D341Med (cell line): ENCODE measurements at places on chromosomes 12 and 14.

DNA sequence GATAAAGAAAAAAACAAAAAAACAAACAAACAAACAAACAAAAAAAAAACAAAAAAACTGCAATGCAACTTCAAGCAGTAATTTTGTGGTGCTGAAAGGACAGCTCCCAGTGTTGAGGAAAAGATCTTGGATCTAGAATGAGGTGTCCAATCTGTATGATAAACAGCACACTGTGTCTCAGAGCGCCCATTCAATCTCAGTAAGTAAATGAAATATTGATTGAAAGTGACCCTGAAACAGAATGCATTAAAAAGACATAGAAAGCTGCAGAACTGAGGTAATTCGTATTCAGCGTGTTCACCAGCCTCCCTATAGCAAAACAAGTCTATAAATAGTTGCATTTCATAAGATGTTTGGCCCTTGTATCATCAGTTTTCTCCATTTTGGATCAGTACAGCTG, 153.0 kb downstream of the NOVA1 start:
- no peak for DNase-seq

DNA sequence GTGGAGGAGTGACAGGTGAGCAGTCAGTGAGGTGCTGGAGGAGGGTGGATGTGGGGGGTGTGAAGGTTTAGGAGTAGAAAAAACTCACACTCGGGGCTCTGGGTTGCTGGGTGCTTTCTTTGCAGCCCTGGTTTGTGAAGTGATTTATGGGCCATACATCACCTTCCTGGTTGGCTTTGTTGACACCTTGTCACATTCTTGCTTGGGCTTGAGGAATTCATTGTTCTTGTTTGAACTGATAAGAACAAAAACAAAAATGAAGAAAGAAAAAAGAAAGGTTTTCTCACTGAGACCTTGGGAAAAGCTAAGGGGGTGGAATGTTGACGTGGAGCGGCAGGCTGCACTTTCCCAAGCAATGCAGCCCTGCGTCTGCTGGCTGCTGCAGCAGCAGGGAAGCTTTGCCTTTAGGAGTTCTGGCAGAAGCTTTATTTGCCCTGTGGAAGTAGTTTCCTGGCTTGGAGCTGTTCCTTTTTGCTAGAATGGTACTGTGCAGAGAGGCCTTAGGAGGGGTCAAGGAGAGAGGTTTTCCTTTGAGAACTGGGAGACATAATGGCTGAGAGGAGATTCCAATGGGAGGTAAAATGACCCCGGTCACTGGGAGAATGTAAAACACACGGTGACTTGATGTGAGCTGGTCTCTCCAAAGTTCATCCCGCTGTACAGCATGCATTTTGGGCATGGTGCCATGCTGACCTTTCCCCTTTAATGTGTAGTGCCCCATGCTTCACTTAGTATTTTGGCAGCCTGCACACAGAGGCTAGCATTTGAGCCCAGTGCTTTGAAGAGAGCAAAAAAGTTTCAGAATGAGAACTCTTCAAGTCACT, 52.8 kb downstream of the HMGA2 start:
- no peak for DNase-seq

DNA sequence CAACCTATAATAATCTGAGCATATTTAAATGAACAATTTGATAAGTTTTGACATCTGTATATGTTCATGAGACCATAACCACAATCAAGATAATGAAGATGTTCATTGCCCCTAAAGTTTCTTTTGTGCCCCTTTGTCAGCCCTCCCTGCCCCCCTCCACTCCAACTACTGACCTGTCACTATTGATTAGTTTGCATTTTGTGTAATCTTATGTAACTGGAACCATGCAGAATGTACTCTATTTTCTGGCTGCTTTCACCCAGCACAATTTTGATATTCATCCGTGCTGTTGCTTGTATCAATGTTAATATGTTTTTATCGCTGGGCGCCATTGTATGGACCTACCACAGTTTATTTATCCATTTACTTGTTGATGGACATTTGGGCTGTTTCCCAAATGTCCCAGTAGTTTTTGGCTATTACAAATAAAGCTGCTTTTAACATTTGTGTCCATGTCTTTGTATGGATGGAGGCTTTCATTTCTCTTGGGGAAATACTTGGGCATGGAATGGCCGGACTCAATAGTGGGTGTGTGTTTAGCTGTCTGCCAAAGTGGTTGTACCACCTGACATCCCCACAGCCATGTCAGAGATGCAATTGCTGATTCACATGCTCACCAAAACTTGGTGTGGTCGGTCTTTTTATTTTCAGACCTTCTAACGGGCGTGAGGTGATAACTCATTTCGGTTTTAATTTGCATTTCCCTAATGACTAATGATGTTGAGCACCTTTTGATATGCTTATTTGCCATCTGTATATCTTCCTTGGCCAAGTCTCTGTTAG, 38.9 kb downstream of the EML1 start:
- DNase-seq, result no peak

GRCh38 chr12:6235499-6235898, 35.3 kb downstream of the CD9 start:
- no peak for DNase-seq

DNA sequence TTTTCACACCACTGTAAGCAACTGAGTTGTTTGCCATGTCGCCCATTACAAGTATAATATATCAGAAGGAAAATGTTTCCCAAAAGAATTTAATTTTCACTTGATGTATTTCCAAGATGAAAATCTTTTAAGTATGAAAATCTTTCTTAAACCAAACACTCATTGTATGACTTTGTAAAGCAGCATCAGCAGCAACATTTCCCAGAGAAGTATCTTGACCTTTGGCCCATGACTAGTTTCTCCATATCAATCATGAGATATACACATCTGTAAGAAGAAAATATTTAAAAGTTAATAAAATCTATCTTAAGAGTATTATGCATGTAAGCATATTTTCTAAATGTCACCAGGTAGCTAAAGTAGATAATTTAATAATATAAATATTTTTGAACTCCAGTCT, 52.8 kb downstream of the ATP2B1 start:
- DNase-seq, result no peak

- DNase-seq, result no peak
These were observed 64.2 kb upstream of the FOXN3 start for GRCh38 chr14:89481196-89481595.

GRCh38 chr12:41905073-41905758, 239.5 kb downstream of the GXYLT1 start:
- no peak for DNase-seq

DNA sequence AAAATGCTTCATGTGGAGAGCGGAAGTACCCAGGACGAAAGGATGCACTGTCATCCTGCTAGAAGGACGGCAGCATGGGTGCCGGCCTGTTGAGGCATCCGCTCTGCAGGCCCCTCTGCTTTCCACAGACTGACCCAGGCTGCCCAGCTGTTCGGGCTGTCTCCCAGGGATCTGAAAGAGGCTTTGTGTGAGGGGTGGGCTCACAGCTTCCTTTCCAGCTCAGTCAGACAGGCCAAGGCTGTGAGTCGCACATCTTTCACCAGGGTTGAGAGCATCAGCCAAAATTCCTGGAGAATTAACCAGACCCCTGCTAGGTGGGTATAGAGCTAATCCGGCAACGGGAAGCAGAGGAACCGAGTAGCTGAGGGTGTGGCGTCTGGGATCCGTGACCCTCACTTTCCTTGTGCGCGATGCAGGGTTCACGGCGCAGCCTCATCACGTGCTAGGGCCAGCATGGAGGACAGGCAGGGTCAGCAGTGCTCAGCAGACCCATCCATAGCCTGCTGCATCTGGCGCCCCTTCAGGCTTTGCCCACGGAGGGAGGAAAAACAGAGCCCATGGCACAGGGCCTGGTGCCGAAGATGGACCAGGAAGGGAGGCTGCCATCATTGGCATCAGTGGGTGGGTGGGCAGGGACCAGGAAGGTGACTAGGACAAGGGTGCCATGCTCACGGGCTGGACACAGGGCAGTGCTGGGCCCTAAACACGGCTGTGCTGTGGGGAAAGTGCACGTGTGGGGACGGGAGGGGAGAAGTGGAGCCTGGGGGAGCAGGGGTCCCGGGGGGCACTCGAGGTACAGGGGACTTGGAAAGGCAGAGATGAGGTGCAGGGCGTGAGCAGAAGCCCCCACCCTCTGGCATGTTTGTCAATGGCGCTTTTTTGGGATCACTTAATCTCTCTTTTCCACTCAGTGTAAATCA, 9.2 kb upstream of the SIVA1 start:
- no peak for DNase-seq

DNA sequence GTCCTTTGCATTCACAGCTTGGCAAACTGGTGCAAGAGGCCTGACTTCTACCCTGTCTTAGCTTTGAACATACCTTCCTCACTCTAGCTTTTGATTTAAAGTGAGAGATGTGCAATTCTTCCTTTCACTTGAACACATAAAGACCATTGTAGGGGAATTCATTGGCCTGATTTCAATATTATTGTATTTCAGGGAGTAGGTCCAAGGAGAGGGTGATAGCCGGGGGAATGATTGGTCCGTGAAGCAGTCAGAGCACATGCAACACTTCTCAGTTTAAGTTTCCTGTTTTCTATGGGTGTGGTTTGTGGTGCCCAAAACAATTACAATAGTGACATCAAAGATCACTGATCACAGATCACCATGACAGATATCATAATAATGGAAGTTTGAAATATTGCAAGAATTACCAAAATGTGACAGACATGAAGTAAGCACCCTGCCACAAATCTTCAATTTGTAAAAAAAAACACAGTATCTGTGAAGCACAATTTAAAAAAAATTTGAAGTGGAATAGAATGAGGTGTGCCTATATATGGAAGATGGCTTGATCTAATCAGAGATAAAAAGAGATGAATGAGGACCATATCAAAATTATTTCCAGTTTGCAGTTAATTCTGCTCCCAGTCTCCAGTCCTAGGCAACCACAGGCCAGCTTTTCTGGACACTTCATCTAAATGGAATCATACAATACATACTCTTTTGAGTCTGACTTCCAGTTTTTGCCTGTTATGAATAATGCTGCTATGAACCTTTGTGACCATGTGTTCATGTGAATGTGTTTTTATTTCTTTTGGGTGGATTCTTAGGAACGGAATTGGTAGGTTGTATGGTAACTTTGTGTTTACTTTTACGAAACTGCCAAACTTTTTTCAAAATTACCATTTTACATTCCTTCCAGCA, 23.2 kb downstream of the BORCS5 start:
- no peak for DNase-seq

DNA sequence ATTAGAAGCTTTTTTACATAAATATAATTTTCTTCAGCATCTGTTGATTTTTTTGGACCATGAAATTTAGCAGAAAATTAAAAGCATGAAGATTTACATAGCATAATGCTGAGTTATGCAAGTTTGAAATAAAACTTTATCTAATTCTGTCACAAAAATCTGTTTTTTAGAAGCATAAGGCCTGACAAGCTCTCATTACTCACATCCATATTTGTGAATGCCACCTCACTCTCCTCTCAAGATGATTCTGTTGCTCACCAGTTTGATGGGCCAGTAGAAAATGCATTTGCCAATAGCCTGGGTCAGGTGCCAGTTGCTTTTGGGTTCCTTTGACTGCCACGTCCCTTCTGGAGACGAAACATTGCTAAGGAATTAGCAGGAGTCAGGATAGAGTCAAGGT, 181.5 kb upstream of the ATP2B1 start:
- no peak for DNase-seq

GRCh38 chr12:89382328-89382727, 30.0 kb upstream of the DUSP6 start:
- no peak for DNase-seq

GRCh38 chr14:76314521-76315034, 61.4 kb upstream of the ESRRB start:
- DNase-seq, result no peak

DNA sequence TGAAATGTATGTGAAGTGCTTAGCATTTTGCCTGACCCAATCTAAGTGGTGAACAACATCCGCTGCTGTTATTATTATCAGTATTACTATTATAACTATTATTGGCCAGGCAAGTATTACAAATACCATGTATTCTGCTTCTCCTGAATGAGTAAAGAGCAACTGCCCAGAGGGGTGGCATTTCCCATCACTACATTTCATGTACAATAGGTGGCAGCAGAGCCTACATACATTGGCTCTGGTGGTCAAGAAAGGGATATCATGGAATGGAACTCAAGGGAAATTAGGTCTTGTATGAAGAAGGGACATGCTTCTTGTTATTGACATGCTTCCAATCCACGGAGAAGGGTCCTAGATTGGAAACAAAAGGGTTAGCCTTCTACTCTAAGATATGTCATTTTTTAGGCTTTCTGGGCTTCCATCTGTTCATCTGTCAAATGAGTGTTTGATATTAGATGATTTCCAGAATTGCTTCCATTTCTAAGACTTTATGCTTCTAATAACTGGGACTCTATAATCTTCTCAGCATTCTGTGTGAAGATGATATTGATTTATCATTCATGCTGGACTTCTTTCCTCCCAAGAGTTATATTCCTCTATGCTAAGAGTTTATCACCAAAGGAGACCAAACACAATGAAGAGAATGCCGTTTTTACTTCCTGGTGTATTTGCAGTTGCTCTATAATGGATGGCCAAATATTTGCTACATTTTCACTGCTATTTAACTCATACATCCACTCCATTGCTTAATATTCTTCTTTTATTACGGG, 239.1 kb downstream of the SSPN start:
- DNase-seq, result peak; percentile 67

DNA sequence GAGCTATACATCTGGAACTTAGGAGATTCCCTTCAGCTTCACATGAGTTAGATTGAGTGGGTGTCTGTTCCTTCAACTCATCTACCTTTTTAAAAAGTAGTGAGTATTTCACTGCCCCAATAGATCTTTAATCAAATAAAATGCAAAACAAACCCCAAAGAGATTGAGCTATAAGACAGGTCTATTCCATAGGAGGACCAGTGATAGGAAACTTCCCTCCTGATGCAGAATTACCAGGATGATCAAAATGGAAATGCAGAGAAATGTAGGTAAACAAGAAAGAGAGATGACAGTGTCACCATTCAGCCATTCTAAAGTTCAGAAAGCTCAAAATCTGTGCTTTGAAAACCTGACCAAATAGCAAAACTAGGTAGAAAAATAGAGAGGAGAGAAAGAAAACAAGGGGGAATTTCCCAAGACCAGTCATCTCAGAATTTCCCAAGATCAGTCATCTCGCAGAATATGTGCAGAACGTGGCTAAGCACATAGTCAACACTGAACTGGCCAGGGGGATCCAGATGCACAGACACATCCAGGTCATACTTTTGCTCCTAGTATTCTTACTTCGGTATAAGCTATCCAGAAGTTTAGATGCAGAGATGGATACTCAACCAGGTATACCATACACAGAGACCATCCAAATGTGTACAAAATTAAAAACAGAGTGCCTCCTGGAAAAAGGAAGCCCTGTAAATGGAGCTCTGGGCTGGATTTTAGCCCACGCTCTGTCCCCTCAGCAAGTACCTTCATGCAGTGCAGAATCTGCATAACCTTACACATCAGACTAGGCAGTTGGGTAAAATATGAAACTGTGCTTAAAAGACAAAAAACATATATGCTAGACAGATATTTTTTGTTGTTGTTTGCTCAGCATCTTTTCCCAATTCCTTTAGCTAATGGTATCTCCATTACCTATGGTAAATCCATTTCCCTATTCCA, 27.4 kb downstream of the SLC41A2 start:
- no peak for DNase-seq
